K562 (cell line): ENCODE measurements at places on chromosomes 3 and 15.
A peak's percentile ranks its signal among the peaks of the same experiment; 100 is the strongest.

GRCh38 chr3:117603097-117603496, 893.5 kb downstream of the TUSC7 start:
- no peak for DNase-seq

DNA sequence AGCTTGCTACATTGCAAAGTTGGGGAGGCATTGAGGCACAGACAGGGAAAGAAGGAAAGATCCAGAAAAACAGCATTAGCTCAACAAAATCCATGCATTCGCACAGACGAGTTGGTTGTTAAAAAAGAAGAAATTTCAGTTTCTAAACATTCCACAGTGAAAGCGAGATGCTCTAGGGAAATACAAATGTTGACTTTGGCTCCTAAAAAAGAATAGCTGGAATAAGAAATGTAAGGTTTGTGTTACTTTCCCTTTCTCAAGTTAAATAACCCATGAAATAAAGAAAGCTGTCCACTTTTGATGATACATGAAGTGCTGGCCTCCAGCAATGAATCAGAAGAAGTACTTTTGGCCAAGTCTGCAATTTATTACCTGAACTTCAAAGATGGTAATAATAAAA, 465.1 kb downstream of the ERC2 start:
- no peak for DNase-seq

- DNase-seq = no peak
Observed at GRCh38 chr3:183502237-183503181, 53.0 kb downstream of the KLHL6 start.

DNA sequence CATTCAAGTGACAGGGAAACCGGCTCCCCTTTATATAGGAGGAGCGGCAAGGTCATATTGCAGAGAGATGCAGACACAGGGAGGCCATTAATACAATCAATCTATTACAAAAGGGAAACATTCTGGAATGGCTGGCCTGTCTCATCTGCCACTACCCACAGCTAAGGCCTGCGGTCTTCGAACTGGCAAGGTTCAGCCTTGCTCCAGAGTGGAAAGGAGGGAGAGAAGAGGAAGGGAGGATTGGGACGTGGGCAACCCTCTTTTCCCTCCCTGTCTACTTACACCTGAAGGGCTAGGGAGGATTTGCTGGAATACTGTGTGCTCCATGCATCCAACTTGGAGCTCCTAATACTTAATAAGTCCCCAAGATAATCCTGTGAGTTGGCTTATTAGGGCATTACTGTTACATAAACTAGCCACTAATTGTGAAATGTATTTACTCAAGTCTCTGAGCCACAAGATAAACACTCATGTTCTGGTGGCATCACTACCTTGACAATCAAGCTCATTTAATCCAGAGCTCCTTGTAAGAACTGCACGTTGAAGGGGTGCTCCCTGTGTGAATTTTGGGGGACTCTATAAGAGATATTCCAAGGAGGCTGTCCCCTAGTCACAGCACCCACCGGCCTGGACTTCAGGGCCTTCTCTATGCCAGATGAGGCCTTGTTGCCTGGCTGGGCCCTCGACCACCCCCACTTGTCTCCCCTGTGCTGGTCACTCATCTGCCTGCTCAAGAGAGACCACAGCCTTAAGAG, 19.7 kb upstream of the CCDC174 start:
- DNase-seq = no peak

DNA sequence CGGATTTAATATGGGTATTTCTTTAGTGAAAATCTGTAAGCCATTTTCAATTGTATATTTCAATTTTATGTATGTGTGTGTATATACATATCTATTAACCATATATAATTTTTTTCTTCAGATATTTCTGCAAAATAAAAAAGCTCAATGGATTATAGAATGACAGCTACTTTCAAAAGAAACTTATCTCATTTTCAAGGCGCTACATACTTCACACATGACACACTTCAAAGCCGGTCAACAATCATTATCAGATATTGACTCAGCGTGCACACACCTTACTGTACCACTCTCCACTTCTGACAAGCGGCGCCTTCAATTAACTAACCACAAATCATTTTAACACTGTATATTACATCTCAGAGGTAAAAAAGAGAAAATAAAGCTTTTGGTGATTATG, 39.6 kb downstream of the ATP13A3 start:
- DNase-seq = peak; percentile 12

- no peak for DNase-seq
Observed at GRCh38 chr15:51121631-51122225, 27.0 kb upstream of the TNFAIP8L3 start.

DNA sequence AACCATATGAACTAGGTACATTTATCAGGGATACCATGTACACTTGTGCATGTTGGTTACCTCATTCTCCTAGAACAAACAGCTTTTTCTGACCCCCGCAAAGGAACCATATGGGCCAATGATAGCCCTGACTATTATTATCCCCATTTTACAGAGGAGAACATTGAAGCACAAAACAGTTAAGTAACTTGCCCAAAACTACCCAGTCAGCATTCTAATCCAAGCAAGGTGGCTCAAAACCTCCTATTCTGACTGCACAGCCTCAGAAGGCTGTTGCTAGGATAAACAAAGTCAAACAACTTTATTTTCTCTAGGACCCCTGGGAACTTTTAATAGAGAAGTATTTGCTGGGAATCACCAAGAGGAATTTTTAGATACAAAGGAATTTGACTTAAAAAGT, 36.7 kb downstream of the CFAP44 start:
- DNase-seq = no peak

GRCh38 chr3:167306319-167306718, 73.8 kb downstream of the ZBBX start:
- DNase-seq = no peak
